ENCODE measurements at places on chromosomes 5 and 9. TPM values are rescaled to one million over a fixed set of nuclear protein-coding genes. Genes with fewer than 3 reads are reported as not detected.

The PRR7 gene
- 10.3 TPM for total RNA-seq

The TIMD4 gene
- total RNA-seq, result 27.3 TPM

The ABHD17B gene
- total RNA-seq, result 18.5 TPM

The PCDHGB2 gene
- total RNA-seq, result 0.93 TPM

The KIF4B gene
- total RNA-seq, result 0.05 TPM

The NR4A3 gene
- total RNA-seq, result 69.5 TPM

The GHR gene
- not detected for total RNA-seq

The IFNA21 gene
- not detected for total RNA-seq

The SH3PXD2B gene
- 0.26 TPM for total RNA-seq

The DUSP1 gene
- 11.9 TPM for total RNA-seq

The P4HA2 gene
- total RNA-seq, result 48.7 TPM

- H3K4me1 ChIP-seq, result no peaks in the 10 kb centered on the region
- no peak for DNase-seq
- H3K27me3 ChIP-seq, result no peaks in the 10 kb centered on the region
- no peaks in the 10 kb centered on the region for H3K36me3 ChIP-seq
- H3K27ac ChIP-seq, result no peak overlapping the region
- no peak overlapping the region for H3K4me3 ChIP-seq
These were observed 374.6 kb downstream of the SPATA31D1 start for GRCh38 chr9:82363198-82363597.

GRCh38 chr5:106801554-106801953, 869.2 kb downstream of the EFNA5 start:
- no peak for DNase-seq
- no peak overlapping the region for H3K27ac ChIP-seq
- H3K4me1 ChIP-seq, result no peaks in the 10 kb centered on the region

DNA sequence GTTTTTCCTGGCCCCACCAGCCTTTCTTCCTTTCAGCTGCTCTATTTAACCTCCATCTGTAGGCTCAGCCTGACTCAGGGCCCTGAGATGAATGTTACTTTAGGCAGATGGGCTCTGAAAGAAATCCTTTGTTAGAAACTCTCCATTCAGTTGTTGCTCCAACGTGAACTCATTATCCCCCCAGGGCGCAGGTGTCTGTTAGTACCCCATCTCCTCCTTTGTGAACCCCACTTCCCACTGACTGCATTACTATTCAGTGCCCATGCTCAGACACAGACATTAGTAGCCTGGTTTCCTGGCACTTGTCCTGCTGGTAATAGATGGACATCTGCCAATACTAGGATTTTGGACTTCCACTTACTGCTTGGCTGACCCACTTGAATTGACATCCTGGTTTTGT, 1271.6 kb downstream of the PTPRD start:
- H3K27ac ChIP-seq, result no peak overlapping the region
- no peaks in the 10 kb centered on the region for H3K27me3 ChIP-seq
- DNase-seq, result no peak
- no peaks in the 10 kb centered on the region for H3K36me3 ChIP-seq
- H3K4me1 ChIP-seq, result no peaks in the 10 kb centered on the region
- H3K4me3 ChIP-seq, result no peak overlapping the region

- H3K27me3 ChIP-seq, result no peaks in the 10 kb centered on the region
- no peaks in the 10 kb centered on the region for H3K36me3 ChIP-seq
- H3K4me1 ChIP-seq, result no peaks in the 10 kb centered on the region
- no peak overlapping the region for H3K27ac ChIP-seq
- no peak for DNase-seq
These were observed 15.1 kb downstream of the ABCA2 start for GRCh38 chr9:137012694-137013570.

- H3K27me3 ChIP-seq, result no peaks in the 10 kb centered on the region
- H3K4me1 ChIP-seq, result peaks cover 12% of the 10 kb centered on the region
- H3K36me3 ChIP-seq, result peaks cover 4% of the 10 kb centered on the region
- no peak overlapping the region for H3K27ac ChIP-seq
- DNase-seq, result no peak
These were observed 528.8 kb upstream of the PTGER4 start for GRCh38 chr5:40150896-40151295.

DNA sequence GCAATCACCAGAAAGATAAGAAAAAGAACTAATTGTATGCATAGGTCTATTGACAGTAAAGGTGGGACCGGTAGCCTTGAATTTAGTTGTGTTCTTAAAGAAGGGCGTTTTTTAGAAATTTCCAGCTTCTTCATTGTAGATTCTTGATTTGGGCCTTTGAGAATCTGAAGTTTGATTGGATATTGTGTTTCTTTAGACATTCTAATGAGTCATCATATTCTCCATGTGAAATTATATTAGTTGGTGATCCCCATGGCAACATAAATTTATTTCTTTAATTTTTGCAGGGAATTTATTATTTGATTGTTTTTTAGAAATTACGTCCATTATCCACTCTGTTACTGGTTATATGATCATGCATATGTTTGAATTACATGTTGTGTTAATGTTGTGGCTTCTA, 63.6 kb downstream of the MAN2A1 start:
- H3K4me3 ChIP-seq, result no peak overlapping the region
- no peak for DNase-seq
- H3K36me3 ChIP-seq, result peaks cover 22% of the 10 kb centered on the region
- no peak overlapping the region for H3K27ac ChIP-seq
- peaks cover 11% of the 10 kb centered on the region for H3K4me1 ChIP-seq

- H3K36me3 ChIP-seq, result no peaks in the 10 kb centered on the region
- peaks cover 12% of the 10 kb centered on the region for H3K27me3 ChIP-seq
- H3K4me3 ChIP-seq, result no peak overlapping the region
- no peak overlapping the region for H3K27ac ChIP-seq
- no peak for DNase-seq
These were observed 164.3 kb upstream of the CLINT1 start for GRCh38 chr5:158023266-158023665.

- no peak overlapping the region for H3K4me3 ChIP-seq
- H3K27me3 ChIP-seq, result peaks cover 21% of the 10 kb centered on the region
- H3K4me1 ChIP-seq, result no peaks in the 10 kb centered on the region
- no peak for DNase-seq
These were observed 15.7 kb downstream of the SPATA9 start for GRCh38 chr5:95667061-95667618.

GRCh38 chr5:61449804-61450492, 117.9 kb downstream of the ZSWIM6 start:
- peaks cover 5% of the 10 kb centered on the region for H3K36me3 ChIP-seq
- H3K27ac ChIP-seq, result no peak overlapping the region
- H3K4me3 ChIP-seq, result no peak overlapping the region
- DNase-seq, result no peak
- H3K27me3 ChIP-seq, result no peaks in the 10 kb centered on the region

DNA sequence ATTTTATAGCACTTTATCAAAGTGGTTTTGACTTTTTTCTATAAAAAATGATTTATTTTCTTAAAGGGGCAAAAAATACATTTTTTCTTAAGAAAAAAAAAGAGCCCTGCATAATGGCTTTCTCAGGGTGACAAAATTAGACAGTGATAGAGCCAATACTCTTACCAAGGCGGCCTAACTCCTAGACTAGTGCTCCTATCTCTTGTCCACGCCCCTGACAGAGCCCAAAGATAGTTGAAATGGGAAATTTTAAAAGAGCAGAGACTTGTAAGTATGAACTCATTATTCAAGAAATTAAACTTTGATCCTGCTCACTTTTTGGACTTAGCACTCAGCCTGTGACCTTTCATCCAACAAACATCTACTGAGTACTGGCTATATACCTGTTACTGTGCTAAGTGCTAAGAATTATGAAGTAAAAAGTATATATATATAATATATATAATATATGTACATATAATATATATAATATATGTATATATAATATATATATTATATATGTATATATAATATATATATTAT, 1.2 kb downstream of the INVS start:
- DNase-seq, result no peak
- peak overlapping the region; percentile 99 for H3K4me3 ChIP-seq
- H3K27me3 ChIP-seq, result no peaks in the 10 kb centered on the region
- peak overlapping the region; percentile 92 for H3K27ac ChIP-seq
- H3K4me1 ChIP-seq, result peaks cover 29% of the 10 kb centered on the region
- H3K36me3 ChIP-seq, result peaks cover 2% of the 10 kb centered on the region

DNA sequence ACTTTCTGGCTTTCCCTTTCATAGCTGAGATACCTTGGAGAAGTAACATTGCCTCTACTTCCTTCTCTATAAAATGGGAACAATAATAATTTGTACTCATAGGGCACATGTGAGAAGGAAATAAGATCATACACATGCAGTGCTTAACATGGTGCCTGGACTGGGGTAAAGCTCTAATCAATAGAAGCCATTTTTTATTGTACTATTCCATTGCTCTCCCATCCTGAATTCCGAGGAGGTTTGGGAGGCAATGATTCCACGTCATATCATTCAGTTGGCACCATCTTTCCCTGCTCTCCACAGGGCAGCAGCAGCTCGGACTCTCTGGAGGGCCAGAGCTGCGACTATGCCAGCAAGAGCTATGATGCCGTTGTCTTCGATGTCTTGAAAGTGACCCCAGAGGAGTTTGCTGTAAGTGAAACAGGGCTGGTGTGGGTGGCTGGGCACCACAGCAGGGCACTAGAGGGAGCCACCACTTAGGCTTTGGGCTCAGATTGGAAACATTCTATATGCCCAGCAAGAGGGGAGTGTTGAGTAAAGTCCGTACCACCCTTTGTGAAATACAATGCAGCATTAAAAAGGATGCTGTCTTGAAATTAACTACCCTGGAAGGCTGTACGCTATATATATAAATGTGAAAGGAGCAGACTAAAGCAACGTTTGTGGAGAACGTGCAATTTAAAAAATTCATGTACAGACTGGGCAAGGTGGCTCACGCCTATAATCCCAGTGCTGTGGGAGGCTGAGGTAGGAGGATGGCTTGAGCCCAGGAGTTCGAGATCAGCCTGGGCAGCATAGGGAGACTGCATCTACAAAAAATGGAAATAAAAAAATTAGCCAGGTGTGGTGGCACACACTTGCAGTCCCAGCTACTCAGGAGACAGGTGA, 51.2 kb downstream of the RALGPS1 start:
- peaks cover 30% of the 10 kb centered on the region for H3K27me3 ChIP-seq
- H3K4me3 ChIP-seq, result no peak overlapping the region
- H3K36me3 ChIP-seq, result no peaks in the 10 kb centered on the region
- H3K27ac ChIP-seq, result no peak overlapping the region
- peak; percentile 21 for DNase-seq

- H3K36me3 ChIP-seq, result peaks cover 13% of the 10 kb centered on the region
- no peak overlapping the region for H3K27ac ChIP-seq
- DNase-seq, result no peak
- H3K27me3 ChIP-seq, result peaks cover 13% of the 10 kb centered on the region
These were observed 2.0 kb downstream of the PDLIM7 start for GRCh38 chr5:177495243-177496060.

DNA sequence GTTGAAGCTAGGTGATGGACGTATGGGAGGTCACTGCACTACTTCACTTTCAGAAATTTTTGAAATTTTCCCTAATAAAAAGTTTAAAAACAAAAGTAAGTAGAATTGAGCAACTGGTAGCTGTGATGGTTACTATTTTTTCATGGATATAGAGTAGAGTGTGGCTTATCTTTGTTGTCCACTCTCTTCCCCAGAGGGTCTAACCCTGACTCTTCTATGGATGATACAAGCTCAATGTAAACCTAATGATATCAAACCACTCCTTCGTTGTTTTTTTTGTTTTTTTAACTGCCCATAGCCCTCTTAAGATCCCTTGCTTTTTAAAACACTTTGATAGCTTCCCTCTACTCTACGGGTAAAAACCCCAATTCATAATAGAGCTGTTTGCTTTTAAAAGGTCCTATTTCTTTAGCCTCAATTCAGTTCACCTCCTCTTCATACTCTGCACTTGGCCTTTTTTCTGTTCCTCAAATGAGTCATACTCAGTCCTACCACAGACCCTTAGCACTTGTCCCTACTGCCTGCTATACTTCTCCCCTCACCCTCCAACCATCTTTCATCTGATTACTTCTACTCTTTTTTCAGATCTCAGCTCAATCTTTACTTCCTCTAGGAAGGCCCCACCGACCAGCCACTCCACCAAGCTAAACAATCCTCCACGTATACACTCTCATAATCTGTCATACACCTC, 2.6 kb downstream of the HDAC3 start:
- peak overlapping the region; percentile 13 for H3K27ac ChIP-seq
- no peaks in the 10 kb centered on the region for H3K27me3 ChIP-seq
- peaks cover 23% of the 10 kb centered on the region for H3K36me3 ChIP-seq
- peaks cover 44% of the 10 kb centered on the region for H3K4me1 ChIP-seq

GRCh38 chr9:129270903-129271431, 92.9 kb upstream of the IER5L start:
- peak overlapping the region; percentile 72 for H3K27ac ChIP-seq
- DNase-seq, result no peak
- H3K4me3 ChIP-seq, result peak overlapping the region; percentile 63
- peaks cover 29% of the 10 kb centered on the region for H3K4me1 ChIP-seq

GRCh38 chr9:77507212-77507961, 140.7 kb downstream of the GNA14 start:
- H3K27me3 ChIP-seq, result no peaks in the 10 kb centered on the region
- no peak overlapping the region for H3K27ac ChIP-seq
- no peak for DNase-seq
- H3K4me1 ChIP-seq, result no peaks in the 10 kb centered on the region

- H3K36me3 ChIP-seq, result no peaks in the 10 kb centered on the region
- H3K27ac ChIP-seq, result no peak overlapping the region
- no peaks in the 10 kb centered on the region for H3K27me3 ChIP-seq
- H3K4me3 ChIP-seq, result no peak overlapping the region
These were observed 92.1 kb downstream of the TLE4 start for GRCh38 chr9:79663878-79664277.

- H3K27me3 ChIP-seq, result no peaks in the 10 kb centered on the region
- H3K4me1 ChIP-seq, result peaks cover 9% of the 10 kb centered on the region
- peak overlapping the region; percentile 78 for H3K27ac ChIP-seq
- H3K4me3 ChIP-seq, result peak overlapping the region; percentile 88
- DNase-seq, result no peak
These were observed 757 bp downstream of the FXN start for GRCh38 chr9:69036309-69036708.

DNA sequence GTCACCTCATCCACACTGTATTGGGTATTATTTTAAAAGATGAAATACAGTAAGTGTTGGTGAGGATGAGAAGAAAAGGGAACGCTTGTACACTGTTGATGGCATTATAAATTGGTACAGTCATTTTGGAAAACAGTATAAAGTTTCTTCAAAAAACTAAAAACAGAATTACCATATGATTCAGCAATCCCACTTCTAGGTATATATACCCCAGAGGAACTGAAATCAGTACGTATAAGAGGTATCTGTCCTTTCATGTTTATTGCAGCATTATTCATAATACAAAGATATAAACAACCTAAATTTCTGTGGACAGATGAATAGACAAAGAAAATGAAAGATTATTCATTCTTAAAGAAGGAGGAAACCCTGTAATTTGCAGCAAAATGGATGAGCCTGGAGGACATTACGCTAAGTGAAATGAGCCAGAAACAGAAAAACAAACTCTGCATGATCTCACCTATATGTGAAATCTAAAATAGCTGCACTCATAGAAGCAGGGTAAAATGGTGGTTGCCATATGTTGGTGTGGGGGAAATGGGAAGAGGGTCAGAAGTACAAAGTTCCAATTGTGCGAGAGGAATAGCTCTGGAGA, 191.6 kb downstream of the TRIM36 start:
- H3K36me3 ChIP-seq, result no peaks in the 10 kb centered on the region
- H3K4me3 ChIP-seq, result no peak overlapping the region
- no peak for DNase-seq
- no peak overlapping the region for H3K27ac ChIP-seq

GRCh38 chr5:3309538-3309937, 286.1 kb upstream of the IRX1 start:
- no peak overlapping the region for H3K4me3 ChIP-seq
- H3K36me3 ChIP-seq, result no peaks in the 10 kb centered on the region
- no peak for DNase-seq
- no peaks in the 10 kb centered on the region for H3K4me1 ChIP-seq

- H3K27me3 ChIP-seq, result peaks cover 44% of the 10 kb centered on the region
- H3K4me3 ChIP-seq, result peak overlapping the region; percentile 94
- peak overlapping the region; percentile 97 for H3K27ac ChIP-seq
These were observed 1.2 kb downstream of the CDKN2B-AS1 start for GRCh38 chr9:21995666-21996398.
